Cortex of kidney (tissue), 1 donor: ENCODE measurements at places on chromosomes 12 and 14.

DNA sequence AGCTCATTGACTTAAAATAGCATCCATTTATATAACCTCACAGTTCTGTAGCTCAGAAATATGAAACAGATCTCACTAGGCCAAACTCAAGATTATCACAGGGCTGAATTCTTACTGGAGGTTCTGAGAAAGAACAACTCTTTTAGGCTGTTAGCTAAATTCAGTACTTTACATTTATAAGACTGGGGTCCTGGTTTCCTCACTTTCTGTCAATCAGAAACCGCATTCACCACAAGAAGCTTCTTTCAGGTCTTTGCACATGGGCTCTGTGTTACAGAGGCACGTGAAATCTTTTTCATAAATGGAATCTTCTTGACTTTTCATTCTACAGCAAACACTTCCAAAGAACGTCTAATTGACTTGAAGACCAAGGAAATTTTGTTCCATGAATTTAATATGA lies 876.3 kb upstream of the FOXG1 start:
- DNase-seq, result no peak

DNA sequence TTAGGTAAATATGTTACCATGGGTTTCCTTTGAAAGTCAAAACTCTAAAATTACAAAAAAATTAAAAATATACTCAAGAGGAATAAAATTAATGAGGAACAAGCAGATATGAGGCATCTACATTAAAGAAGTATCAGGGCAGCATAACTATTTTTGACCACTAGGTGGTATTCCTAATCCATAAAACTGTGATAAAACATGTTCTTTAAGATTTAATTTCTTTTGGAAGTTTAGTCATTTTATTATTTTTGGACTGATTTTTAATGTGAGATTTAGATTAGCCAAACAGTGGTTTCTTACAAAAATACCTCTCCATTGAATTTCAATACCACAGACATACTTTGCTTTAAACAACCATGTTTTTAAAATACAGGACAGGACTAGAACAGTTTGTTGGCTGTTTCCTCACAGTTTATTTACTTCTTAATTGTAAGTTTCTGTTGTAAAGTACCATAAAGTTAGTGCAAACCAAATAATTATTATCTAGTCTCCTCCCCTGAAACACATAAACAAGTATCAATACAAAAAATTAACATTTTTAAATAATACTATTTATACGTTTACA lies 49.8 kb downstream of the NTS start:
- no peak for DNase-seq

GRCh38 chr12:5988659-5989116 lies 43.6 kb upstream of the ANO2 start:
- no peak for DNase-seq

GRCh38 chr12:130956009-130956408 lies 2.3 kb downstream of the ADGRD1 start:
- DNase-seq, result no peak

- no peak for DNase-seq
Measured at GRCh38 chr14:57760896-57761295, 105.0 kb downstream of the SLC35F4 start.

DNA sequence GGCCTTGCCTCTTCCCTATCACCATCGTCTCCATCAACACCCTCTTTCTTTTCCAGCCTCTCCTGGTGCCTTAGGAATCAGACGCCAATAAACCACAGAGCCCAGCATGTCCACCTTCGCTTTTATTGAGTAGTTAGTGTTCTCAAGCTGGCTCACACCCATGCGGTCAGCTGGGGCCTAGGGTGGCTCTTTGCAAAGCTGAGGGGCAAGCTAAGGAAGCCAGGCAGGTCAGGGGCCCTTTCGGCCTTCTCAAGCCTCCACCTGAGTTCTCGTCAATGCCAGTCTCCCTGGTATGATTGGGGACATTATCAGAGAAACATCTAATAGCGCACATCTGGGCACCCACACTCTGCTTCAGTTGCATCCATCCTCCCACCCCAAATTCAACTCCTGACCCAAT lies 737 bp upstream of the TEX52 start:
- DNase-seq, result no peak
